ENCODE measurements at places on chromosomes 3 and 15.

DNA sequence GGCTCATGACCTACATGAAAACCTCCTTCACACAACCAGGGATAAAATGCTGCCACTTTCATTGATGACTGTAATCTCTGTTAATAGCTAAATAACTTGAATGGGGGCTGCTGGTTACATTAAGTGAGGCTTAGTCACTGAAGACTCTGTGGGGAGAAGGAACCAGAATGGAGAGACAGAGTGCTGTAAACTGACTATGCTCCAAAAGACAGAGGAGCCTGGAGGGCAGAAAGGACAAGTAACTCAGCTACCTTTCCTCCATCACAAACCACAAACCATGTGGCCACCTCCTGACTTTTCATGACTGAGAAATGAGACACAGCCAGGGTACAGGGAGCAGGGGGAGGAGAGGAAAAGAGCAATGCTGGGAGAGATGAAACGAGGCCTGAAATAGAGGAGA lies 97.1 kb upstream of the TRIM42 start:
- no peak for DNase-seq

DNA sequence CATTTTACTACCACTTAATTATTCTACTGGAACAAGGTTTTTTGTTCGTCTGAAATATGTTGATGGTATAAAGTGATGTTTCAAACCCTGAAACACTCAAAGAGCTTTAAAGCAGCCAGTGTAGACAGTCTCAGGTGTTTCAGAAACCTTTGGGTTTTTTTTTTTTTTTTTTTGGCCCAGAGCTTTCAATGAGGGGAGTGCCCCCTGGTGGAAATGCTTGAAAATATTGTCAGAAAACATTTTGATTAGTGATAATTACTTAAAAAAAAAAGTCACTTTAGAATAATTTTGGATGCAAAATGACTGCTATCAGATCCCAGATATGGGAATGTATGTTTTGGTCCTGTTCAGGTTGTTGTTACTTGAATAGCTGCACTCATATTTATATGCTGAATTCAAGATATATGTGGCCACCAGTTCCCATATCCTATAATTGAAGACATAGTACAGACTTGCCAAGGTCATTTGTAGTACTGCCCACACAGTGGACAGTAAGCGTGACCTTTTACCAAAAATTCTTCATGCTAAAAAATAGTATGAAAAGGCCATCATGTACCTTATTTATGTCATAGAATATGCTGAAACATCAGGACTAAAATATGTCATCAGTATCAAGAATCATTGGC lies 35.9 kb downstream of the SATB1 start:
- DNase-seq = no peak

DNA sequence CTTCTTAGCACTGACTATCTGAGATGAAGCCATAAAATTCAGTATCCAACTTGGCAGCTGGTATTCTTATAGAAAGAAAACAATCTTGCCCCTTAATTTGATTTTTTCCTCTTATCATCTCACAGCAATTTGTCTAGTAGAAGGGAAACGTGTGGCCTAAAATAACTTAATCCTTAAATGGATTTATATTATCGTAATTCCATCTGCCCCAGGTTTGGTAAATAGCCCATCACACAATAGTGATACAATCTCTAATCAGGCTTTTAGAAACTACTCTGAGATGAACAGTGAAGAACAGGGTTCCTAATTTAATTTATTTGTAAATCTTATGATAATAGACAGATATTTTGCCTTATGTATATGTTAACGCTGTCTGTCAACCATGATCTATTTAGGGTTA lies 24.8 kb downstream of the PEX5L start:
- DNase-seq = no peak

- DNase-seq = no peak
Observed at GRCh38 chr15:37098468-37099318, 1.7 kb downstream of the MEIS2 start.

DNA sequence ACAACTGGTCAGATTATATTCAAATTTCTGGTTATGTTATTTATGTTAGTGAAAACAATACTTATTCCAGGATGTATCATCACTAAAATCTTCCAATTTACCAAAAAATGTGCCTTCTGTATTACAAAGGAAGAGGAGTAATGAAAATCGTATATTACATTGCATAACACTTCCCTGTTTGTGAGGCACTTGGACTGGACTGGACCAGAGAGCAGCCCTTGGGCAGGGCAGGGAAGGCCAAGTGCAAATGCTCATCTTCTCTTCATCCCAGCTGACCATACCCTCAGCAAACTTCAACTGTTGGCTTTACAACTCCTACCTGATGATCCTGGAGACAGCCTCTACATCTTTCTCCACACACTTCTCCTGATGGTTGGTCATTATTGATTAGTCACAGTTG lies 285.7 kb upstream of the MME start:
- DNase-seq = no peak
